ENCODE measurements at places on chromosomes 5 and 9. TPM values are rescaled to one million over a fixed set of nuclear protein-coding genes. Genes with fewer than 3 reads are reported as not detected.

NUTM2G gene
- total RNA-seq: not detected

SLC23A1 gene
- total RNA-seq: not detected

TNC gene
- 4.5 TPM for total RNA-seq

BAAT gene
- not detected for total RNA-seq

DCTN4 gene
- total RNA-seq: 29.7 TPM

WHRN gene
- total RNA-seq: 0.13 TPM

SHB gene
- 14.1 TPM for total RNA-seq

LMAN2 gene
- 311 TPM for total RNA-seq

ATOX1 gene
- total RNA-seq: 45.1 TPM

TGFBR1 gene
- total RNA-seq: 11.3 TPM

MCIDAS gene
- not detected for total RNA-seq

RORB gene
- not detected for total RNA-seq

BTNL8 gene
- total RNA-seq: 0.13 TPM

SNCB gene
- total RNA-seq: 0.76 TPM

SLC4A9 gene
- not detected for total RNA-seq

NIPAL4 gene
- not detected for total RNA-seq

MORN5 gene
- total RNA-seq: not detected

IRX2 gene
- 1.5 TPM for total RNA-seq

HIGD2A gene
- total RNA-seq: 36.3 TPM

F12 gene
- 0.89 TPM for total RNA-seq

CDH18 gene
- total RNA-seq: under 0.01 TPM

ELAVL2 gene
- 0.25 TPM for total RNA-seq

ADRA1B gene
- under 0.01 TPM for total RNA-seq
